ENCODE measurements at places on chromosomes 3 and 15.

GRCh38 chr3:129597087-129597999 is 9.1 kb downstream of the PLXND1 start:
- DNase-seq: no peak

GRCh38 chr3:114143817-114144216 is 35.0 kb downstream of the DRD3 start:
- no peak for DNase-seq

DNA sequence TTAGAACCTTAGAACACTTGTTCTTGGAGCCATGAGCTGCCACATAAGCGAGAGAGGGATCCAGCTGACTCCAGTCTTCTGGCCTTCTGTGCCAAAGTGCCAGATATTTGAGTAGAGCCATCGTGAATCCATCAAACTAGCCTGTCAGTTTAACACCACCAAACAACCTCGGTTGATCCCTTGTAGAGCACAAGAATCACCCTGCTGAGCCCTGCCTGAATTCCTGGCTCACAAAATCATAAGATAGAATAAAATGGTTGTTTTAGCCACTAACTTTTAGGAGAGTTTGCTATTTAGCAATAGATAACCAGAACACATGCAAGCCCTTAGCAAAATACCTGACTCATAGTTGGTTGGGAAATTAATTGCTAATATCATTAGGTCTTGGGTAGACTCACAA is 407.6 kb upstream of the PROK2 start:
- no peak for DNase-seq

- DNase-seq: no peak
Measured at GRCh38 chr3:177557548-177557947, 360.3 kb upstream of the TBL1XR1 start.
